Amygdala (tissue), 56 donors: ENCODE measurements at places on chromosomes 2 and 18.
A peak's percentile ranks its signal among the peaks of the same experiment; 100 is the strongest.

DNA sequence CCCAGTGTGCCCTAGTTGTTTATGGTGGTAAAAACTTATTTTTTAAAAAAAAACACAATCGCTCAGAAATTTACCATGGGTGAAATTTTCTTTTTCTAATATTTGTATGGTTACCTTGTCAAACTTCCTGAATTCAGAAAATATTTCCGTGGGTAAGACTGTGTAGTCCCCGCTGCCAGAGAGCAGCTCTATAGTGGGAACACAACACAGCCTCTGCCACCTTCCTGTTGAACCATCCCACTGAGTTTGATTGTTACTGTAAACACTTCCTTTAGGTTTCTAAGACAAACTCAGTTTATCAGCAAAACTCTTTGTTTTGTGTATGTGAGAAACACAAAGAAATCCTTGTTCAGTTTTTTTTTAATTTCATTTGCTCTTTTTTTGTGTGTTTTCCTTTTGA, 17.9 kb downstream of the DNAH6 start:
- DNase-seq: no peak

- DNase-seq: no peak
Measured at GRCh38 chr2:119749477-119750012, 10.2 kb upstream of the PTPN4 start.

DNA sequence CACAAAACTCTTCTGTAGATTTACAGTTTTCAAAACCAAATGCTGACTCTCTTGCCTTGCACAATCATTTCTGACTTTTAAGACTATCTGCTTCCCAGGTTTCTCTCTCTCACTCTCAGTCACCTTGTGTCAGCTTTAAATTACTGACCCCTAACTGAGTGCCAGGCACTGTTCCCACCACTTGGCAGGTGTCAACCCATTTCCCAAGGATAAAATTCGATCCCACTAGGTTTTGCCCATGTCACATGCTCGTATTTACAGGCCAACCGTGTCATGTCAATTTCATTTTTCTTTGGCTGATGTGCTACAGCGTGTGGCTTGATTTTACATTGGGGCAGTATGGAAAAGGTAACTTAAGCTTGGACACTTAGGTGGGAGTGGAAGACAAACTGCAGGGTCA, 26.1 kb upstream of the LMAN1 start:
- DNase-seq: no peak

DNA sequence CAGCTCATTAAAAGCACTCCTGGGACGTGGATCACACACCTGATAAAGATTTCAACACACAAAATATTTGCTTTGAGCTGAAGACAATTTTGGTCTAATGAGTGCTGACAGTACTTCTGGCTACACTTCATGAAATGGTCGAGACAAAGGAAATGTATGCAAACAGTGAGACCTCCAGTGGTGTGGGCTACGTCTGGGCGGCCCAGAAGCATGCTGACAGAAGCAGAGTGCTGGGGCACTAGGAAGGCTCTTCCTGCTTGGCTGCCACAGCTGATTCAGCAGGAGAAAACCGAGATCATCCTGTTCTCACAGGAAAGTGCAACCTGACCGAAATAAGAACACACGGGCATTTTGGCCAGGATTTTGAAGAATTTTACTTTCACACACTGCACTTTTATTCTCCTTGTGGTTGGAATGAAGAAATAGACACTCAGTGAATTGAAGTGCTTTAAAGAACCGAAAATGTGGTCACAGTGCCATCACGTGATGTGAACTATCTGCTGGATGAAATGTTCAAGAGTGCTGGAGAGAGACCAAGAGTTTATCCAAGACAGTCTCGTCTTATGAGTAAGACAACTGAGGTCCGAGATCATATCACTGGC, 149.5 kb downstream of the CCBE1 start:
- no peak for DNase-seq

DNA sequence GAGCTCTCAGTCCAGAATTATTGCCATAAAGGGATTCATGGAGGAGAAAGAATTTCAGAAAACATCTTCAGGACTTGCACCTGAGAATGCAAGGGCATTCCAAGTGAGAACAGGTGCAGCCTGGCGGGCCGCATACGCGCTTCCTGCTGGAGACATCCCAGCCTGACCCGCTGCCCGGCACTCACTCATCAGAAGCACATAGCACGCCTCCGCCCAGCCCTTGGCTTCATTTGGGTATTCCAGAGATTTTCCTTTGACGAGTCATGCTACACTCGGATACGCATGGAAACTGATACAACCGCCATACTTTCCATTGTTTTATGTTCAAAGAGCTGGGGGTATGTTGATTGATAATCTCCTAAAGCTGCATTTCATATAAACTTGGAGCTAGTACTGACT, 228.0 kb upstream of the ID2 start:
- DNase-seq: no peak

DNA sequence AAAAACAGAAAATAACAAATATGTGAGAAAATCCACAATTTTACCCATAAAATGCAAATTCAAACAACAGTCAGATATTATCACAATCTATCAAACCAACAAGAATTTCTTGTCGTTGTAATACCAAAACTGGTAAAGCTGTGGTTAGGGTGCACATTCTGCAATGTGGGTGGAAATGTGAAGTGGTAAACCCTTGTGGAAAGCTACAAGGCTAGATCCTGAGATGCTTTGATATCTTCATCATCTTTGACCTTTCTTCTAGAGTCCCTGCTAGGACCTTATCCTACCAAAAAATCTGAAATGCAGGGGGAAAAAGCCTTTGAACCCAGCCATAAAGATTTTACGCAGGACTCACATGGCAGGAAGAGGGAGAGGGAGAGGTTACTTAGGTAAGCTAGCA, 17.2 kb upstream of the ATG16L1 start:
- no peak for DNase-seq

- DNase-seq: no peak
Measured at GRCh38 chr18:74342416-74343043, 26.9 kb downstream of the C18orf63 start.

DNA sequence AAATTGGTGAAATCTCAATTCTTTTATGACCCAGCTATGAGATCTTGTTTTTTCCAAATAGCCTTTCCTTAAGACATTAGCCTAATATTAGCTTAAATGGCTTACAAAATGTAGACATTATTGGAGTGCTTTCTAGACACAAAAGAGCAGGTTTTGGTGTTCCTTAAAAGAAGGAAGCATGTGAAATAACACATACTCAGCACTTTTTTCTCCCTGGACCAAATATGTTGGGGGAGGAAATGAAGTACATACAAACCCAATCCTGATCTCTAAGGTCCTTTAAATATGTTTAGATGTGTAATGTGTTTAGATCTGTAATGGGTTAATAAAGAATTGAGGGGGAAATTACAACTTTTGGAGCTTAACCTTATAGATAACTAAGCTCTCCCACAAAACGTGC, 3.4 kb upstream of the ZDBF2 start:
- no peak for DNase-seq

- DNase-seq: no peak
Measured at GRCh38 chr18:59910967-59911366, 11.2 kb downstream of the PMAIP1 start.

DNA sequence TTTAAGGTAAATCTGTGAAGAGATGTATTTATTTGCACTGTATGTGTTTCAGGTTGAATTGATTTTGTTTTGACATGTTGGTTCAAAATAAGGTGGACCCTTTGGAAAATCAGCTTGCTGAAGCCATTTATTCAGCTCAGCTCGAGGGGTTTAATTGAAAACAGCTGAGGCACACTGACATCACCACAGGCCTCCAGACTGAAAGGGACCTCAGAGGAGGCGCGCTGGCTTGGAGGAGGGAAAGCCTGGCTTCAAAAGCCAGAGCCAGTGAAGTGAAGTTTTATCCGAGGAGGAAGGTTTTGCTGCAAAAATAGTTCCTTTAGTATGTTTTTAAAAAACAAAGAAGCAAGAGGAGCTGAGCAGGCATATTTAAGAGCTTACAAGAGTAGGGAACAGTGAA, 26.9 kb upstream of the DNMT3A start:
- DNase-seq: no peak

DNA sequence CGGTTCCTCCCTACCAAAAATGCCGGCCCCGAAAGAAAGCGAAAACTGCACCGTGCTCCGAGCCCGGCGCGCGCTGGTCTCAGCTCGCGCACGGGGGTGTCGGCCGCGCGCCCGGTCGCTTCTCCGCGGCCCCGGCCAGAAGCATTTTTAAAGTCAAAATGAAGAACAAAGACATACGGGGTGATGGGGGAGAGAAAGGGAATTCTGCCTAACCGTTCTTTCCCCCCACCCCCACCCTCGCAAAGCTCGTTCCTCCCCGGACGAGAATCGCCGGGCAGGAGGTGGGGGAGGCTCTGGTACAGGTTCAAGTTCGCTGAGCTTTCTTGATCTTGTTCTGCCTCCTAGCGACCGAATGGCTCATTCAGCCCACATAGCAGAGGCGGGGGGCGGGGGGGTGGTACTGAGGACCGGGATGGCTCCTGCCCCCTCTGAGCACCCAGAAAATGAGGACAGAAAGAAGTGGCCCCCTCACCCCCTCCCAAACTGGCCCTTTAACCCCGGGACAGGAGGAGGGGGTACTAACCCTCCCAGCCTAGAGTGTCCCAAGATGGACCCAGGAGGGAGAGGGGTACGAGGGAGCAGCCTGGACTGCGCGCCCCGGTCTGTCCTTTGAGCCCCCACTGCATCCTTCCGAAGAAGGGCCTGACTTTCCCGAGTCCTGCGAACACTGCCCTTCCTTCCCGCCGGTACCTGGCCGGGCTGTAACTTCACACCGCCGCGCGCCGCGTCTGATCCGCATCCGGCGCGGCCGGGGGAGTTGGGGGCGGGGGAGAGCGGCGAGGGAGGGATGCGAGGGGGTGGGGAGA, 3.1 kb downstream of the BCL11A start:
- DNase-seq: peak; percentile 57

DNA sequence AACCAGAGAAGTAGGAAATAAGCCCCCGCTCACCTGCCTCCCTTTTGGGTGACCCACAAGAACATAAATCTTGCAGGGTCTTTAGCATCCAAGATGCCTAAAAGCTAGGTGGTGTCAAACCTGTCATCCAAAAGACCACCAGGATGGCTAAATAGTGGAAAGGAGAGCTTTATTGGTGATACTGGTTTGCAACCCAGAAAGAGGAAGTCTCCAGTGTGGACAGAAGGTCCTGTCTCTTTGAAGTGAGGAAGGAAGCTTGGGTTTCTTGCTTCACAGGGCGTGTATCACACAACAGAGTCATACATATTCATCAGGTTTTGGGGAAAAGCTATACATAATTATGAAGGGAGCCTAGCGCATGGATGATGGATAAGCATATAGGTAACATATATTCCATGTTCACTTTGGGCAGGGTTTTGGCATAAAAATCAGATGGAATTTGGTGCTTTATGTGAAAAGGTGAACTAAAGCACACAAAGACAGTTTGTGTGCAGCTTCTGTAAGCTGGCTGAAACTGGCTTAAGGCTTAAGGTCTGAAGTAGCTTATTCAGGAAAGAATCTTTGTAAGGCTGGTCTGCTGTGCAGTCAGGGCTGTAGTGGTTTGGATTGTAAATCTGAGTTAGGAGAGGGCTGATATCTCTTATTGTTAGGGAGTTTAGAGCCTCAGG, 102.2 kb upstream of the MSH2 start:
- DNase-seq: no peak

DNA sequence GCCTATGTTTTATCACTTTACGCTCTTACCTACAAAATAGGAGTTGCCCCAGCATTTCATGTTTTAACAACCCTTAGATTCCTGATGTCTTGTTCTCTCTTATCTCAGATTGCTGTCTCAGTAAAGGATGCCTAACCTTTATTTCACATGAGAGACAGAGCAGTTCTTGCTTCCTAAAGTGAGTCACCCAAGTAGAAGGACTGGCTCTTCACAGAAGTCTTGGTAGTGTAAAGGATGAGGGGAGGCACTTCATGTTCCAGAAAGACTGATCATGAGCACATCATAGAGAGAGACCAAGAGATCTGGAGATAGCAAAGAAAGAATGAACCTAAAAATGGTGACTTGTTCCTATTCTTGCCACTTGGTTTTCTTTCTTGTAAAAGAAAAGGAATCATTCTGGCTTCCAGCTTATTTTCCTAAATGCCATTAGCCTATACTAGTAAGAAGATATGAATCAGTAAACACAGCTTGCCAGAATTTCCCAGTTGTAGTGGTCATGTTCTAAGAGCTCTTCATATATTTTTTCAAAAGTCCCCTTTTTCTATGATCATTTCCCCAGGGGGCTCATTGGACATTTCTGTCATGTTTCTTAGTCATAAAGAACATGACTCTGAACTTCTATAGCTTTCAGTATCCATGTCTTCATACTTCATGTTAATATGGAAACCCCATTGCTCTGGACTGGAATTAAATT, 54.9 kb downstream of the MAPRE2 start:
- no peak for DNase-seq

DNA sequence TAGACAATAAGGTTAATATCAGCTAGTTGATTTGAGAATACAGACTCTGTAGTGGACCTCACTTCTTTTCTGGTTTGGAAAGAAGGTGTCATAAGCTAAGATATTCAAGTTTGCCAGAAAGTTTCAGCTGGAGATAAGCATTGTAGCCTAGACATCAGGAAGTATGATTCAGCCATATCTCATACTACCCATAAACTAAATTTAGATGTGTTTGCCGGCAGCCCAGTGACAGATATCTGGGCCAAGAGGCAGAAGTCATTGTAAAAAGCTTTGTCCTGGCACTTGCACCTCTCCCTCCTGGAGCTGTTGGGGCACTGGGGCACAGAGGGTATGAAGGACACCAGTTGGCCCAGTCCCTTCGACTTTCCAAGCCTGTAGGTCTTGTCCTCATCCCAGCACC, 128.0 kb downstream of the EPHA4 start:
- DNase-seq: no peak

DNA sequence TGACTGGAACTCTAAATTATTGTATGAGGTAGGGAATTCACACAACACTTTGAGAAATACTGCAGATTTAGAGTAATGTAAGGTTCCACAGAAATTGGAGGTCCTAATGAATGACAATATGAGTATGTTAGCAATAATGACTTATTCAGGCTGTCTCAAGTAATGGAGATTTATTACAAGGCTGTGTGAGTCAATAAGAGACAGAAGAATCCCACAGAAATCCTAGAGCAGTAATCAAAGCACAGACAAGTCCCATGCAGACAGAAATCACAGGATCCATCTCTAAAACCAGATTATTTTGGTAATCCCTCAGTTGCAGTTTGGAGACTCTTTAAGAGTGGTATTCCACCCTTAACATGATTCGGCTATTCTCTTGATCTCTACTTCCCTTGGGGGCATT, 83.6 kb downstream of the FAM161A start:
- no peak for DNase-seq

DNA sequence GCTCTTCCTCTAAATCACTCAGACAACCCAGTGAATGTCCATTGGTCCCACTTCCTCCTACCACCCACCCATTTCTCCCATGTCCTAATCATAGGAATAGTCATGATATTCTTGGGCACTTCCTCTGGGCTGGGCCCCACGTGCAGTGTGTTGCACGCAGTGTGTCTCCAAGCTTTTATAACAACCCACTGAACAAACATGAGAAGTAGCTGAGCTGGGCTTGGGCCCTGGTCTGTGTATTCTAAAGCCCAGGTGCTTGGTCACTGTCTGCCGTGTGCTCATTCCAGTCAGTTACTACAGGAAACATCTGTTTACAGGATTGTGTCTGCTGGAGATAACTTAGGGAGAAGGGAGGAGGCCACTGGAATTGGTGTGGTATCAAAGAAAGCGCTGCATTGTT, 64.2 kb upstream of the THOC1 start:
- no peak for DNase-seq
